ENCODE measurements at places on chromosomes 6 and 20.

DNA sequence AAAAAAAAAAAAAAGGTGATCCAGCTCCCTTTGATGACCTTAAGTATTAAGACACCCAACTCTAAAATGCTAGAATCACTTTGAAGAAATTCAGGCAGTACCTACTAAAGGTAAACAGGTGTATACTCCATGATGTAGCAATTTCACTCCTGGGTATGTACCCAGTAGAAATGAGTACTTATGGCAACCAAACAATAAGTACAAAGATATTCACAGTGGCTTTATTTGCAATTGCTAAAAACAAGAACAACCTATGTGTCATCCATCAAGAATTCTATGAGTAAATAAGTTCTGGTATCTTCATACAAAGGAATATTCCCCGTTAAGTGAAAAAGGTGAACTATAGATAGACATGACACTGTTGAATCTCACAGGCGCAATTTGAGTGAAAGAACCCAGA lies 29.4 kb downstream of the MDGA1 start:
- no peak for DNase-seq

DNA sequence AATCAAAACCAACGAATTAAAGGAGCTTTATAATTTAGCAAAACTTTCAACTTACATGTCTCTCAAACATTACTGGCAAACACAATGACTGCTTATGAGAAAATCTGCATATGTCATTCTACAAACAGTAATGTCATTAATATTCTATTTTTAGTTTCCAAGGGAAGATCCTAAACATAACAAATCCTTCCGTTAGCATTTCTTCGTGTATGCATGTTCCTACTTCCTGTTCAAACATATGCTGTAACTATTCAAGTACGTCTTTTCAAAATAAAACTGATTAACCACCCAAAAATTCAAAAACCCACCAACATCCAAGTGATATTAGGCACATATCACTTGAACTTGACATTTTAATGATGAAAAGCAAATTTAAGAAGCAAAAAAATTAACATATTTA lies 131.3 kb downstream of the HACE1 start:
- DNase-seq = peak; percentile 6

- DNase-seq = peak; percentile 41
Observed at GRCh38 chr6:160534050-160534696, 129.9 kb downstream of the LPA start.

DNA sequence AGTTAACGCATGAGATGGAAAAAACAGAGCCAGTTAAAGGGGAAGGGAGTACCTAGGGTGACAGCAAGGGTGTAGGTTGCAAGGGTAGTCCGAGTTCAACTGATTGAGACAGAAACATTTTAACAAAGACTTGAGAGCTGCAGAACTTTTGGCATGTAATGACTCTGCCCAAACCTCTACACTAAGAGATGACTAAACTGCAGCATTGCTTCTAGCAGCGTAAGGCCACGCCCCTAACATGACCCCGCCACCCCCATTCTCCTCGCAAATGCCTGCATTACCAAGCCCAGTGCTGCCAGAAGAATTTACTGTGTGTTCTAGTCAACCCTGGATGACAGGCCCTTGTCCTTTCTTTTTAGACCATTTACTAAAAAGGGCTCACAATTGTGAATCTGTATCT lies 6.3 kb upstream of the HINT3 start:
- DNase-seq = no peak

- DNase-seq = peak; percentile 86
Observed at GRCh38 chr20:23145281-23145700, 59.2 kb upstream of the CD93 start.

DNA sequence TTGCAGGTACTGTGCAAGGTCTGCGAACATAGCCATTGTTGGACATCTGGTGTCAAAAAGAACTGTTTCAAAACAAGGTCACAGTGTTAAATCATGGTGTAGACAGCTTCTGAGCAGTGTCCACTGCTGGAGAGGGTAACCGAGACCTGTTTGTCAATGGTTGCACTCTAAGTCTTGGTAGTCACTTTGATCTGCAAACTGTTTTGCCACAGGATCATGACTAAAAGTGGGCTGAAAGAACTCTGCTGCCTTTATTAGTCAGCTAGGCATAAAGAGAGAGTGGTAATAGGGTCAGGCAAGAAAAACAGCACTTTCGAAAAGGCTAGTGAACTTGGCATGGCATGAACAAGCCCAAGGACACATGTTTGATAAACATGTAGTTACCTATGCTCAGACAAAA lies 552.3 kb upstream of the CITED2 start:
- DNase-seq = peak; percentile 12

DNA sequence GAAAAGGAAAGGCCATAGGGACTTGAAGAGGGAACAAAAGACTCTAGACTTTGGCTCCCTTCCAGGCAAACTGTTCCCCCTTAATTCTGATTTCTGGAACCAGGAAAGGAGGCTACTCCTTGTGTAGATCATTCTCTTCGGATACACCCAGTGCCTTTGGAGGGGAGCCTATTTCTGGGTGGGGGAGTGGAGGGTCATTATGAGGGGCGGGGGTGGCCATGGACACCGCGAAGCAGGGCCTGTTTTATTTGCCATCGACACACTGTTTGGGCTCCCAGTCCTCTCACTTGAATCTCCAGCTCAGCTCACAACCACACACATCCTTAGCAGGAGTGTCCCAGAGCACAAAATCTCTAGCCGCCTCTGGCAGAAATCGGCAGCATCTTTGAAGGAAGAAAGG lies 132.3 kb downstream of the PXDC1 start:
- DNase-seq = no peak

DNA sequence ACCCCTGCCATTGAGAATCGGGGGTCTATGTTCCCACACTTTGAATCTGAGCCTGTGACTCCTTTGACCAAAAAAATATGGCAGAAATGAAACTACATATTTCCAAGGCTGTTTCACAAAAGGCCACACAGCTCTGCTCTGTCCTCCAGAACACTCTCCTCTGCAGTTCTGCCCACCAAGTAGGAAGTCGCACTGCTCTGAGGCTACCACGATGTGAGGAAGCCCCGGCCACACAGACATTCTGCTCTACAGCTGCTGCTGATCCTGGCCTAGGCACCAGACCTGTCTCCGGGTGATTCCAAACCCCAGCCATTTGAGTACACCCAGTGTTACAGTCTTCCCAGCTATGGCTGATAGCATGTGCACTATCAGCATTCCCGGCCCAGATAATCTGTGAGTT lies 85.1 kb downstream of the LYRM4 start:
- DNase-seq = peak; percentile 18

DNA sequence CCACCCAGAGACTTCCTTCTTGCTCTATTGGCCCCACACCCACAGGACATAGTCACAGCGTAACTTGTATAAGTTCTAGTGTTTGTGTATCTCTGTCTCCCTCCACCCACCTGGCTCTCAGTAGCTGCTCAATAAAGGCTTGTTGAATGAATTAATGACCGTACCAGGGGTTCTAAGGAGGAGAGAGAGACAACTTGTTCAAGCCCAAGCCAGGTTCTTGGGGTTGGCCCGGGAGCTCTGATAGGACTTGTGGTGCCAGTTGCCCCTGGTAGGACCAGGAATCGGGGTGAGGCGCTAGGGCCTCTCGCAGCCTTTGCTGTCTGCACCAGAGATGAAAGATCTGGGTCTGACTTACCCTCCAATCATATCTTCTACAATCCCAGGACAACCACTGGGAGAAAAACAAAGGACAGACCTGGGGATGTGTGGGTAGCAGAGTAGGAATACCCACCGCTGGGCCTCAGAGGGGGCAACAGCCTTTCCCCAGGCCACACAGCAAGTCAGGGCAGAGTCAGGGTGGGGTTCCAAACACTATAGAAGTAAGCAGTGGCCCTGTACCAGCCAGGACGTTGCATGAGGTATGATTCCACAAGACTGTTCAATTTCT lies 5.3 kb upstream of the TGM2 start:
- no peak for DNase-seq

DNA sequence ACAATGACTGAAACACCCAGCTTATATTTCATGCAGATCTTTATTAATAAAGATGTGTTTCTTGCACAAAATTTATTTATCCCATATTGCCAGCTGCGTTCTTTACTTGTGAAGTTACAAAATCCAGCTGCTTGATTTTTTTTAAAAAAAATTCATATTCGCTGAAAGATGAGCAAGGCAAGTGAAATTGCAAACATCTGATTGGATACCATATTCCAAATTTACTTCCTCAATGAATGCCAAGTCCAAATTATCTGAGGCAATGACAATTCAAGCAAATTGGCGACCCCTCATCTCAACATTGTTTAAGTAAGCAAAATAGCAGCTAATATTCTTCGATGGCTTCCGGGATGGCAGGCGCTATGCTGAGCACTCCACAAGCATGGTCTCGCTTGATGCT lies 37.7 kb downstream of the ZFP64 start:
- no peak for DNase-seq

GRCh38 chr6:38774929-38775707 lies 60.0 kb downstream of the DNAH8 start:
- DNase-seq = peak; percentile 59

DNA sequence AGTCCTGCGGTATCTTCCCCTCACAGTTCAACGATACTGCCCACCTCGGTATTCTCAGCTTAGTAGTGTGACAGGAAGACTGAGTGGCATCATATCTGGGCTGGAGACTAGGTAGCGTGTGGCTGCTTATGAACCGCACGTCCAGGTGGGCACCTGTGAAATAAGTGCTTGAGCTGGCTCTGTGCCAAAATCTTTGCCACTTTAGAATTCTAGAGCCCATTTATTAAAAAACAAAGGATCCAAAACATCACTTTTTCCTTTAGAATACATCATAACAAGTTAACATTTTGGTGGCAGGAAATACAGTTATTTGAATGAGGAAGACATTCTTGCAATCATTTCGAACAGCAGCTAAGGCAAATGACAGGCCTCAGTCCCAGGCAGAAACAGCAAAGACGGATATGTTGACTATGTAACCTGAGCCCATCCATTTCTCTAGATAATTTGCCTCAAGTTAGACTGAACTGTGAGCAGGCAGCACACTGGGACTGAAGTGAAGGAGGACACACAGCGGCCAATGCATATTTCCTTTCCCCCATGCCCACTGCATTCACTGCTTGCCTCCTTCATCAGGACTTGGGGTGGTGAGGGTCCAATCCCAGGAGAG lies 136.6 kb downstream of the GMDS start:
- no peak for DNase-seq

- DNase-seq = peak; percentile 80
Observed at GRCh38 chr6:39330057-39330456, 7.6 kb upstream of the KCNK16 start.

DNA sequence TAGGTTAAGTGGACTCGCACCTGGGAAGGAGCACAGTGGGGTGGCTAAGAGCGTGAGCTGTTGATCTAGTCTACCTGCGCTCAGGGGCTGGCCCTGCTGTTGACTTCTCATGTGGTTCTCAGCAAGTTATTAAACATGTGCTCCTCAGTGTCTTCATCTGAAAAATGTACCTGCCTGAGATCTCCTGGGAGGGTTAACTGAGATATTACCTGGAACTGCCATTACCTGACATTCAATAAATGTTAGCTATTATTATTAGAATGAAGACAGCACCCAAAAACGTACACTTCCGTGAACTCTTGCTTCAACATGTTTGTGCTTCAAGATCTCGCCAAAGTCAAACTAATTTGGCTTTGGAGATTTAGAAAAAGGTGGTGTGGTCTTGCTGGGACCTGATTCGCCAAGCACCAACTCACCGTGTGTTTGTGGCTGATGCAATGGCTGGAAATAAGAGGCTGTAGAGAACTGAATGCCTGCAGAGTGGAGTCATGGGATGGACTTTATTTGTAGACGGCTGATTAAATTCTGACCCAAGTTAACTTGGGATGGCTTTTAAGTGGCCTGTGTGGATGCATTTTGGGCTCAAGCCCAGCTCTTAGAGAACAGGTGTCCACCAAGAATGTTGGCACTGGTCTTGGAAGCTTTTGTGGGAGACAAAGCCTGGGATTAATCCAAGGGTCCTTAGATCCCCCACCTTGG lies 692.9 kb downstream of the QKI start:
- no peak for DNase-seq

GRCh38 chr6:7016226-7016625 lies 91.5 kb upstream of the RREB1 start:
- peak; percentile 82 for DNase-seq

- DNase-seq = no peak
Observed at GRCh38 chr20:5095931-5096330, 23.8 kb downstream of the PCNA start.

DNA sequence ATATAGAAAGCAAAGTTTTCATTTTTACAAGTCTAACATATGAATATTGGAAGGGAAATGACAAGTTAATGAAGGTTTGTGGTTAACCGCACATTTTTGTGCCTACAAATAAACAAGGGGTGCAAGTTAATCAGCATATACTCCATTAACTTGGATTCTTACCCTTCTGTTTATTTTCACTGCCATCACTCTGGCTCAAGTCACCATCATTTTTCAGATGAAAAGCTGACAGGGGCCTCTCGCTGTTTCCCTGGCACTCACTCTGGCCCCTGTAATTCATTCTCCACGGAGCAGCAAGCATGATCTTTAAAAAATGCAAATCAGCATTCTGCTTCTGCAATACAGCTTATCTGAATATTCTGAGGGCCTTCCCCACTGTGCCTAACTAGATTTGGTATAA lies 29.8 kb downstream of the APCDD1L start:
- DNase-seq = no peak

DNA sequence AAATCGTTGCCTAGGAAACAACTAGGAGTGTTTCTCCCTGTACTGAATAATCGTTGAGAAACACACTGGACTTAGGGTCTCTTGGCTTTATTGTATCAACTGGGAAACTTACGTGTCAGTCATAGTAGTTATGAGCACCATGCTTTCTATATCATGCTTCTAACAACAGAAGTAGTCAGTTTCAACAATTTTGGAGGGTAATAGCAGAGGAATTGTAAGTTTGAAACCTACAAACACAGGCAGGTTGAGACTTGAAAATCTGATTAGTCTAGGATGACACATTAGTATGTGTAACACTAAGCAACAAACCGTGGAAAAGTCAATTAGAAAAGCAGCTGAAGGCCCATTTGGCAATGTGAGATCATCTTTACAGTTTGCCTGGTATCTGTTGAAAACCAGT lies 43.9 kb upstream of the FABP7 start:
- no peak for DNase-seq

GRCh38 chr20:63223121-63223825 lies 7.3 kb upstream of the YTHDF1 start:
- DNase-seq = peak; percentile 60

DNA sequence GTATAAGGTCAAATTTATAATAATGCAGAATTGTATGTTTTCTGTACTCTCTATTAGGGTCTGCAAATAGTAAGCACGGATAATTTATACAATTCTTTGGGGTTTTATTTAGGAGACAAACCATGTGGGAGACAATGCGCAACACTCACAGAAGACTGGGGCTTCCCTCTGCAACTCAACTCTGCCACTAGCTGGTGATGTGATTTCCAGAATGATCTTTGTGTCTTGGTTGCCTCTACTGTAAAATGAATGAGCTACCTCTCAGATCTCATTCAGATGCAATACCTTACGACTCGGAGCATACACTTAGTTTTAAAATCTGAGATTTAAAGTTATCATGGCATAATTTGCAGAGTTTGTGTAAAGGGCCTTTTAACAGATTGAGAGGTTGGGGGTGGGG lies 6.4 kb downstream of the MAN1A1 start:
- DNase-seq = no peak
